Stimulated activated CD4-positive, alpha-beta T cell treated with anti-CD3 and anti-CD28 coated beads, Interleukin-15, amount 100 ng/mL, for 48 hours (primary cell): ENCODE measurements at places on chromosomes 12 and 14.

- DNase-seq = no peak
Observed at GRCh38 chr14:88488081-88488480, 66.7 kb downstream of the PTPN21 start.

GRCh38 chr12:92144631-92145480, 790 bp downstream of the BTG1 start:
- DNase-seq = peak; percentile 28

GRCh38 chr12:67501362-67501761, 147.2 kb upstream of the DYRK2 start:
- DNase-seq = no peak

GRCh38 chr12:104212516-104212915, 3.1 kb upstream of the TXNRD1 start:
- no peak for DNase-seq

DNA sequence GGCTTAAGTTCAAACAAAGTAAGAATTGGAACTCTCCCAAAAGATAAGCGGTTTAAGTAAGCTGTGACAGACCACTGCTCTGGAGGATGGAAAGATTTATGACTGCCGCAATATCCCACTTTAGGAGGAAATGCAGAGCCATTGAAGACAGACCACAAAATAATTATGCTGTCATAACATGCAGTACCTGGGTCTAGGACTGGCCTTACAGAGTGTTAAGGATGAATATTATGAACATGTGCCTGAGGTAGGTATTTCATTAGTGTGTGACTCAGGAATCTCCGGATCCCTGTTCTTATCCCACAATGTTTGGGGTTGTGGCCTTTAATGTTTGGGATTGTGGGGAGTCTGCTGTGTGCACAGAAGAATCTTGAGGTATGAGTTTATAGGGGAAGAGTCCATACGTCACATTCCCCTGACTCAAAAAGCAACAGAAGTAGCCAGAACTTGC, 114.9 kb downstream of the SAMD4A start:
- no peak for DNase-seq

GRCh38 chr14:21440859-21441258, 15.1 kb downstream of the CHD8 start:
- DNase-seq = no peak

DNA sequence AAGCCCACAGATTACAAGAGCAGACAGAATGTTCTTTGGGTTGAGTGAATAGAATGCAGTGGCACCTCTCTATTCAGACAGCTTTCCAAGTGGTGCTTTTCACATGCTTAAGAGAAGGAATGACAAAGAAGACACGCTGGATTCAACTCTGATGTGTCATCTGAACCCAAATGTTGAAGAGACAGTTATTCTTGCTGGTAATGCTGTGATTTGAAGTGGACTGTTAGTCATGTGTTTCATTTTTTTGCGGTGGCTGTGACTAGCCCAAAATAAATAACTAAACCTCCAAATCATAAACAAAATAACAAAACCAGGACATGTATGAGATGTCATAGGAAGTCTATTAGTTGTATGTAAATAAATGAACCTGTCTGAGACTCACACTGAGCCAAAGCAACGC, 391.8 kb upstream of the PRICKLE1 start:
- DNase-seq = no peak
